ENCODE measurements at places on chromosomes 13 and 19.

GRCh38 chr13:40215311-40215710, 451.1 kb downstream of the FOXO1 start:
- no peak for DNase-seq

DNA sequence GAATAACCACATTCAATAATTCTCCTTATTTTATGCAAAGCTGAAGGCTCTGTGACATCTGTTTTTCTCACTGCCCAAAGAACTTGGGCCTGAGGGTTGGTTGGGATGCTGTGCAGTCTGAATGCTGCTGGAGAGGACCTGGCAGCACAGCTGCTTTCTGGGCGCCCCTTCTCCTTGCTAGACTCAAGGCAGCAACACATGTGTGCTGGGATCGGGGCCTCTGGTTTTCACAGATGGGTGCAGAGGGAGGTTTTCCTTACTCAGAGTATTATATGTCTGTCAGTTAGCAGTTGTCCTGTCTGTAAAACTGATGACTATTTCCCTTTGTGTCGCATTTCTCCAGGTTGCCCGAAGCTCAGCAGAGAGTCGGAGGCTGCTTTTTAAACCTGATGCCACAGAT, 53.2 kb upstream of the TEX29 start:
- DNase-seq, result no peak

DNA sequence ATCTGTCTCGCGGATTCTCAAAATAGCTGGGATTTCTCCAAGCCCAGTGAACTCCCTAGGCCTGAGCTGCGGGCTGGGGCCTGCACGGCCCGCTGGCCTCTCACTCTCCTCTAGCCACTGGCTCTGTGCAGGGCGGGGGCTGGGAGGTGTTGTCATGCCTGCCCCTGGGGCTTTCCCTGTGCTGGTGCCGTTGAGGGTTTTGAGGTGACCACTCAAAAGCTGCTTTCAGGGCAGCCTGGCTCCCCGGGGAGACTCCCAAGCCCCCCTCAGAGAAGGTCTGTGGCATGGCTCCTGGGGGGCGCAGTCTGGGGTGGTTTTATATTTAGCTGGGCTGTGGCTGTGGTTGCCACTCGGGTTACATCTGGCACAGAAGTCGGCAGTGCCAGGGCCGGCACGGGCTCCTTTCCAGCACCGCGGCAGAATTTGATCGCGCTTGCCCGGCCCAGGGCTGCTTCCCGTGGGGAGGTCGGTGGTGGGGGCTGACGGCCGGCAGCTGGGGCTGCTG, 10.0 kb downstream of the NDUFB7 start:
- no peak for DNase-seq

DNA sequence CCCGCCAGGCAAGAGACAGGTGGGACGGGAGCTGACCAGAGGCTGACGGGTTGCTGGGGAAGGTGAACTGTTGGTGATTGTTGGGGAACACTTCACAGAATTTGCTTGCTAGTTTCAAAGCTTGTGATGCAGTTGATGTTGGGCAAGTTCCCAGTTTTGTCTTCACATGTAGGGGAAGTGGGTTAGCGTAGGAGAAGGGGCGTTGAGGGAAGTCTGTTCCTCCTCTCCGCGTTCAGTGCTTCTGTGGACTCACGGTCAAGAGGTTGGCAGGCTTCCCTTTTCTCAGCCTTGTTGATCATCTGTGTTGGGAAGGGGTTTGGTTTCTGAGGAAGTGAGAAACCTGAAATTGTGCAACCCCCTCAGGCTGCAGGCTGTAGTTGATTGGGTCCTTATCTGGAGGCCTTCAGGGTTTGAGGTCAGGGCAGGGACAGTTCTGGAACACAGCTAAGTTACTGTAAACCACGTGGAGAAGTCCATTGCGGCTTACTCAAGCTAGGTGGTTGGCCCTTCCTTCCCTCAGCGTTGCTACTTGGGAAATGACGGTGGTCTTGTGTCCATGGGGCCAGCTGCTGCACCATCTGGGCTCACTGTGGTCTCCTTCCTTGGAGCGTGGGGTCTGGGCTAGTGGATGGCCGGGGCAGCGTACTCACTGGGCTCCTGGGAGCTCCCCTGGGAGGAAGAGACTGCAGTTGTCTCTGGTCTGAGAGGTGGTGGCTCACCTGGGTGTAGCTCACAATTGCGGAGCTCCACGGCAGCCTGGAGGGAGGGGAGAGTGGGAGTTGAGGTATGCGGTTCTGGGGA, 7.5 kb downstream of the RPS9 start:
- peak; percentile 53 for DNase-seq

- no peak for DNase-seq
These were observed 6.6 kb downstream of the AP2S1 start for GRCh38 chr19:46844067-46844489.
